ENCODE measurements at places on chromosomes 4 and X.
A peak's percentile ranks its signal among the peaks of the same experiment; 100 is the strongest.

- DNase-seq = no peak
Observed at GRCh38 chrX:71118985-71119535, 664 bp downstream of the MED12 start.

DNA sequence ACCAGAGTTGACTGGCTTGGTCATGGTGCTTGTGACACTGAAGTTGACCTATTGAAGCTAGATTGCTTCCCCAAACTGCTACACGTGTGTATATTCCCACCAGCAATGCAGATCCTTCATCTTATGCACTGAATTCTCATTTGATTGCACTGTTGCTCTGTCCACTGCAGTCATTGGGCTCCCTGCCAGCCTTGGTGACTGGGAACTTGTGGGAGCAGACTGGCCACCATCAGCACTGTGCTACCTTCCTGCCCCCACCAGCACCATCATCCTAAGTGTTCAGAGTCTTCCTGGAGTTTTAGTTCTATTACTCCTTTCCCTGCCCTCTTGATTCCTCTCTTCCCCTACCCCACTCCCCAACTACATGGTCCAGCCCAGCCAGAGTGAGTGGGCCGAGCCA lies 117.7 kb upstream of the PRPS2 start:
- DNase-seq = no peak

DNA sequence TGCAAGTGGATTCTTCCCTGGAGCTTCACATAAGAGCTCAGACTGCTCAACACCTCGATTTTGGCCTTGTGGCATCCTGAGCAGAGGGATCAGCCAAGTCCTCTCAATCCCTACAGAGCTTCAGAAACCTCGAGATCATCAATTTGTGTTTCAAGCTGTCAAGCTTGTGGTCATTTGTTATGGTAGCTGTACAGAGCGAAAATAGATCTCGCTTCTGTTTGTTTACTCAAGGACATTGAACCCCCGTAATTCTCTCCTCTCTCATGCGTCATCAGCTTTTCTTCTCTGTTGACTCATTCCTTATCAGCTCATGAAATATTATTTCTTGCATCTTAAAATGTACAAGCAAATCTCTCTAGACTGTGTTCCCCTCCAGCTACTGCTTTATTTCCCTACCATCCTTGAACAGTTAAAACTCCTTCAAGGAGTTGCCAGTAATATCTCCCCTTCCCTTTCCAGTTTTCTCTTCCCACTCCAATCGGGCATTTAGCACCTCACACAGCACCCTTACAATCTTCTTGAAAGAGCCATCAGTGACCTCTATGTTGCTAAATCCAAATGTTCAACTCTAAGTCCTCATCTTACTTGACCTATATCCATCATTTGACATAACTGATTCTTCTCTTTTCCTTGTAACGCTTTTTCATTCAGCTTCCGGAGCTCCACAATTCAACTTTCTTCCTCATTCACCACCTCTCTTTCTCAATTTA lies 106.2 kb upstream of the FAT1 start:
- no peak for DNase-seq

DNA sequence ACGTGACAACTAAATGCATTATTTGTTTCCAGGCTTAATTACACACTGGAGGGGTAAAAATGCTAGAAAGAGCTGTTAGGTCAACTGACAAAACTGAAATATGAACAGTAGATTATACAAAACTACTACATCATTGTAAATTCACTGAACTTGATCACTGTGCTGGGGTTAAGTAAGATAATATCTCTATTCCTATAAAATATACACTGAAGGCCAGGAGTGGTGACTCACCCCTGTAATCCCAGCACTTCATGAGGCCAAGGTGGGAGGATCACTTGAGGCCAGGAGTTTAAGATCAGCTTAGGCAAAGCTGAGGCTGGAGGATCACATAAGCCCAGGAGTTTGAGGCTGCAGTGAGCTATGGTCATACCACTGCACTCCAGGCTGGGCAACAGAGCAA lies 31.8 kb upstream of the NKX6-1 start:
- DNase-seq = no peak

GRCh38 chrX:72554448-72555140 lies 18.0 kb downstream of the HDAC8 start:
- DNase-seq = no peak

GRCh38 chrX:10622197-10622596 lies 1.8 kb upstream of the MID1 start:
- no peak for DNase-seq

DNA sequence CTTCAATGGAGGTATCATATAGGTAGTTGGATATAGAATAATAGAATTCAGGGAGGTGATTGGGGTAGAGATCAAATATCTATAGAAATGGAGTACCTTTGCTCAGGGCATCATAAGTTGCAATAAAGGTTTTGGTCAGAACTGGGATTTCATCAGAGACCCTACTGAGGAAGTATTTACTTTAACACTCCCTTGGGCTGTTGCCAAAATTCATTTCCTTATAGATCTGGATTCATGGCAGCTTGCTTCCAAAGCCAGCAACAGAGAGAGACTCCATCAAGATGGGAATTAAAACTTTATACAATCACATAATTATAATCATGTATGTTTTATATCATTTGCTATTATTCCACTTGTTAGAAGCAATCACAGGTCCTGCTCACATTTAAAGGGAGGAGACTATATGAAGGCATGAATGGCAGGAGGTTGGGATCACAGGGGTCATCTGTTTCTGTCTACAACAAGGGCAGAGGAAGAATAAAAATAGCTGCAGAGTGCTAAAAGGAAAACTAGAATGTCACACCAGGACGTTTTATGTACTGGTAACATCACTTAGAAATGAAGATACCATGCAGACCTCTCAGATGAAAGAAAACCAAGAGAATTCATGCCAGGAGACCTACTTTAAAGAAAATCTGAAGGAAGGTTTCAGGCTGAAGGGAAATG lies 902.1 kb upstream of the LCORL start:
- no peak for DNase-seq

DNA sequence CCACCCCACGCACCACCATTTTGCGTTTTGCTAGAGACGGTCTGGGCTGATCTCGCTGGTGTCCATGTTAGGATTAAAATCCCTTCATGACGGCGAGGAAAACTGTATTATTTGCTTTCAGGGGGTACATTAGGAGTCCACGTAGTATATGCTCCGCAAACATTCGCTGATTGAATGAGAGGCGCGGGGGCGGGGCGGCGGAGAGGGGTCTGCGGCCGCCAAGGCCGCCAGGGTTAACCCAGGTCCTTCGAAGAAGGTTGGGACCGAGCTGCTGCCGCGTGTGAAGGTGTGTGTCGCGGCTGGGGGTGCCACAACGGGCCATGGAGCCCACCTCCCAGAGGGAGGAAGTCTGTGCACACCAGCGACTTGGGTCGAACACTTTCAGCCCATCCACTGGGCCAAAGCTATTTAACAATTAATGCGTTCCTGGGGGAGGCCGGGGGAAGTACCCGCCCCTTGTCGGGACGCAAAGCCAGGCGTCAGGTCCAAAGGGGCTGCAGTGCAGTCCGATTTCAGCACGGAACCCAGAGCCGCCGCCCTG lies 6.4 kb upstream of the PITX2 start:
- DNase-seq = no peak

- DNase-seq = no peak
Observed at GRCh38 chrX:112786076-112786475, 54.6 kb downstream of the AMOT start.

GRCh38 chr4:189305500-189305899 lies 635.2 kb upstream of the FRG1 start:
- DNase-seq = no peak

GRCh38 chrX:118345045-118345463 lies 852 bp upstream of the WDR44 start:
- DNase-seq = no peak

DNA sequence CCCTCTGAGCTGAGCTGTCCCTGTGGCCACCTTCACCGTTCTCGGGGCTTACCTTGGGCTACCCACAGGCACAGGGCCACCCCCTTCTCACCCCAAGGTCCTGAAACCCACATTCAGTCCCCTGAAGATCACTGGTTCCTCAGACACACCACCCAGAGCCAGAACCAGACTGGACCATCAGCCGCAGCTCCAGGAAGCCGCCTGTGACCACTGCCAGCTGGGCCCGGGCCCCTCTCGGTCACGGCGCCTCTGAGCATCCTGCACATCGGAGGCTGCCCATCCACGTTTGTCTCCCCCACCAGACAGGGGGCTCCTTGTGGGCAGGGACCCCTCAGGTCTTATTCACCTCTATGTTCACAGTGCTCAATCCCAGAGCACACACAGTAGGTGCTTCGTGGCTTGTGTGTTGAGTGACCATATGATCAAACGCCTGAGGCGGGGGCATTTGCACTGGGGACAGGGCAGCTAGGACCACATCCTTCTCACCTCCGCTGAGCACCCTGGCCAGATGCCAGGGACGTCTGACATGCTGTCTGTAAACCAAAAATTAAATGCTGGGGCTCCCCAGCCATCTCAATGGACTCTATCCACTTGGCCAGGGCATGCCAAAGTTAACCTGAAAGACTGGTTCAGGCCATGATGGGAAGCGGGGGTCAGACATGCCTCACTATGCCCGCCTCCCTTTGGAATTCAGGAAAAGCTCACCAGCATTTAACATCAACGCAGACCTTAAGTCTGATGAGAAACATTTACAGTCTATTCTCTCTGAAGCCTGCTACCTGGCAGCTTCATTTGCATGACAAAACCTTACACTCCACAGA lies 109.4 kb upstream of the AFAP1 start:
- no peak for DNase-seq

- DNase-seq = no peak
Observed at GRCh38 chrX:46582325-46582724, 8.8 kb downstream of the CHST7 start.

DNA sequence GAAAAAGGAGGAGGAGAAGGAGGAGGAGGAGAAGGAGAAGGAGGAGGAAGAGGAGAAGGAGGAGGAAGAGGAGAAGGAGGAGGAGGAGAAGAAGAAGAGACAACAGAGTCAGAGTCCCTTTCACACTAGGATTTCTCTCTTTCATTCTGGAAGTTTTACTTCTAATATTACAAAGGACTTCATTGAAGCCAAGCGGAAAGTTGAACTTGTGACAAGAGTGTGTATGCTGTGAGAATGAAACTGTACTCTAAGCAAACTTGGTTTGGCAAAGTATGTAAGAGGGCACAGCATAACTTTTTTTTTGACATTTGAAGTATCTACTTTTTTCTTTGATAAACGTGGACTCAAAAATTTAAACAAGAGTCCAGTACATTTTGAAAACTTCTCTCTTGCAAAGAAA lies 48.0 kb downstream of the CXCL8 start:
- no peak for DNase-seq

- DNase-seq = no peak
Observed at GRCh38 chr4:114062499-114062898, 83.1 kb upstream of the ARSJ start.

- peak; percentile 61 for DNase-seq
Observed at GRCh38 chr4:3305610-3306371, 13.0 kb downstream of the RGS12 start.

- no peak for DNase-seq
Observed at GRCh38 chr4:185803022-185803421, 9.0 kb downstream of the SORBS2 start.

Data from midbrain (tissue), 1 donor.